ENCODE measurements at places on chromosomes 3 and 15.

- DNase-seq, result no peak
Observed at GRCh38 chr3:168858327-168858726, 762.6 kb upstream of the GOLIM4 start.

- DNase-seq, result no peak
Observed at GRCh38 chr15:43969802-43970375, 143.1 kb downstream of the WDR76 start.

GRCh38 chr3:11691767-11692531 lies 48.2 kb upstream of the VGLL4 start:
- DNase-seq, result no peak

- no peak for DNase-seq
Observed at GRCh38 chr15:100008258-100008657, 275.0 kb upstream of the LYSMD4 start.

GRCh38 chr3:42263354-42264346 lies 2.3 kb downstream of the CCK start:
- no peak for DNase-seq

GRCh38 chr15:68991723-68992122 lies 22.8 kb upstream of the NOX5 start:
- DNase-seq, result peak; percentile 59

DNA sequence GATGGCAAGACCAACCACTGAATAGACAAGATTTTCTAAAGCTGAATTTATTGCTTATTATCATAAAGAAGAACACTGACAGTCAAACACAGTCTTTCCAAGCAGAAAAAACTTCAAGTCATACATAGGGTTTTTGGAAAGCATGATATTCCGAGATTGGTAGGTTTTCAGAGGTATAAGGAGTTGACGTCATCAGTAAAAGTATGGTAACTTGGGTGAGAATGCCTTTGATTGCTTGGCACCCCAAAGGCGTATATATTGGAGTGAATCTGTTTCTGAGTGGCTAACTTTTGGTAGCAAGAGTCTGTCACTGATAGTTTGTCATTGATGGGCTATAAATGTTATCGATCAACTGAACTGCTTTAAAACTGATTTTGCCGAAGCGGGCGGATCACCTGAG lies 227.9 kb upstream of the CNTN4 start:
- DNase-seq, result no peak

GRCh38 chr3:110929816-110930215 lies 141.8 kb upstream of the NECTIN3 start:
- peak; percentile 62 for DNase-seq

GRCh38 chr3:17138246-17139039 lies 253.7 kb downstream of the PLCL2 start:
- DNase-seq, result no peak

GRCh38 chr3:45105855-45106671 lies 40.1 kb downstream of the CDCP1 start:
- peak; percentile 89 for DNase-seq

GRCh38 chr15:66768987-66769386 lies 67.0 kb downstream of the SMAD6 start:
- DNase-seq, result no peak

DNA sequence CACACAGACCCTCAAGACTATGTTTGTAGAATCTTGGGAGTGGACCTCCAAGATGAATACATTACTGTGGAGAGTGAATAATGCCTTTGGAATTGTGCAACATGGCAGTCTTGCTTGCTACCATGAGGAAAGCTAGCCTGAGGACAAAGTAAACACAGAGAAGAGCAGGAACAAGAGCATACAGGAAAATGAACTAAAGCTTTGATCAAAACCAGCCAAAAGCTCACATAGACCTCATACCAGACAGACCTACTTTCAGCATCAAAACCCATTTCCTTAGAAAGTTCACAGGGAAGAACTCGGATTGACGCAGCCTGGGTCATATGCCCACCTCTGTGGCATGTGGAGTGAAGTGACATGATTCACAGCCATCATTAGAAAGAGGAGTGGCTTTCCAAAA lies 3.3 kb upstream of the RAB8B start:
- peak; percentile 84 for DNase-seq

DNA sequence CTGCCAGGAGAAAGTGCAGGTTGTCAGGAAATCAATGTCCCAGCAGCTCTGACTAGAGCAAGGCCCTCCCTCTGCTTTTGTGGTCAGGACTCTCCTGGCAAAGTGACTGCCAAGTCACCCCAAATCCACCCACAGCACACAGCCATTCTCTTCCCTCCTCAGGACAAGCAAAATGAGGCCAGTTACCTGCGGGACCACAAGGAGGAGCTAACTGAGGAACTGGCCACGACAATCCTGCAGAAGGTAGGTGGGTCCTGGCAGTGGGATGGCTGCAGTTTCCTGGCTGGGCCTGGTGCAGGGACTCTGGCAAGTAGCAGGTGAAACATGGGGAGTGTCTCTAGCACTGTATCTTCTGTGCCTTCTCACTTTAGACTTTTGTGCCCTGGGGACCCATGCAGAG lies 142.5 kb upstream of the EIF1B start:
- DNase-seq, result no peak

- peak; percentile 14 for DNase-seq
Observed at GRCh38 chr3:186514296-186515002, 29.7 kb downstream of the CRYGS start.

- no peak for DNase-seq
Observed at GRCh38 chr3:54994111-54994513, 66.3 kb upstream of the LRTM1 start.

DNA sequence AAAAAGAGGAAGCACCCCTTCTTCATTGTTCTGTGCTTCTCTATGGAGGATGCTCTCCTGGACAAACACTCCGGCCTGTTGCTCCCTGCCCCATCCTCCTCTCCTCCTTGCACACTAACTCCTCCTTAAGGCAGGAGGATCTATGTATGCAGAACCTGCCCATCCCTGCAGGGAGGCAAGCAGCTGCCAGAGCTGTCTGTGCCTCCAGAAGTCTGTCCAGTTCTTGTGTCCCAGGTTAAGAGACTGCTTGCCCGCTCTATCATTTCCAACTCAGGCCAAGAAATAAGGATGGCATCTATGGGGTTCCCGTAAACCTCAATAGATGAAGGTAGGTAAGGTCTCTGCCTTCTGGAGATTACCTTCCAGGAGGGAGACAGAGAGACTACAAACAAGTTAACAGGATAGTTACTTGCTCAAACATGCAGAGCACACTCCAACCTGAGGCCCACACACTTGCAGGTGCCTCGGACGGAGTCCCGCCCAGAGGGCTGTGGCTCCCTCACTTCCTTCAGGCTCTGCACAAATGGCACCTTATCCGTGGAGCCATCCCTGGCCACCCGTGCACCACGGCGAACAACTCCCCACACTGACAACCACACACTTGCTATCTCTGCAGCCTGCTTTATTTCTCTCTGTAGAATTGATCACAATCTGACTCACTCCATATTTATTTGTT lies 6.9 kb downstream of the XXYLT1 start:
- no peak for DNase-seq

DNA sequence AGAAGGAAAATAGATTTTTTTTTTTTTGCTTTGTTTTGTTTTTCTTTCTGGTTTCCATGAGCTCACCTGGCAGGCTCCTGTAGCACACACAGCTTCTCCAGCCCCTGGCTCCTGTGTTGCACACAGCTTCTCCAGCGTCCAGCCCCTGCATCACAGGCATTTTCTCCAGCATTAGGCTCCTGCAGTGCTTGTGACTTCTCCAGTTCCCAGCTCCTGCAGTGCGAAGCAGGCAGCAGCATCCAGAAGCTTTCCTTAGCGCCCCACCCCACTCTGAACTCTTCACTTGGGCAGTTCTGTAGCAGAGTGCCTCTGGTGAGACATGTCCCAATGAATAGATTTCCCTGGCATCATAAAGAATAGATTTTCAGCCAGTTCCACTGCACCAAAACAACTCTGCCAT lies 5.5 kb upstream of the CCDC39 start:
- DNase-seq, result no peak

DNA sequence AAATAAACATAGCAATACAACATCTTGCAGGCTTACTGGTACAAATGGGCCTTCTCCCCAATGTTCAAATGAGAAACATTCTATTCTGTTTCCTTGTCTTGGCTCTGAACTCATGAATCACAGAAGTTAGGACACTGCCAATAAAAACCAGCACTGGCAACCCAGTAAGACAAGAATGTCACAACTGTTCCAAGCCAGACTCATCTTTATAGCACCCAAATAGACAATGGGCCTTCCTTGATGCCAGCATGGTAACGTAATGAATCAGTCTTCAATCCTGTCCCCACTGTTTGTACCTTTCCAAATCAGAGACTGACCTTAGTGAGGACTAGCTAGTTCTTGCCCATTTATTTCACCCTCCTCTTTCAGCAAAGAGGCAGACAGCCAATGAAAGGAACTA lies 14.1 kb upstream of the RPS17 start:
- no peak for DNase-seq

- DNase-seq, result no peak
Observed at GRCh38 chr3:3800685-3801493, 1.7 kb downstream of the LRRN1 start.

DNA sequence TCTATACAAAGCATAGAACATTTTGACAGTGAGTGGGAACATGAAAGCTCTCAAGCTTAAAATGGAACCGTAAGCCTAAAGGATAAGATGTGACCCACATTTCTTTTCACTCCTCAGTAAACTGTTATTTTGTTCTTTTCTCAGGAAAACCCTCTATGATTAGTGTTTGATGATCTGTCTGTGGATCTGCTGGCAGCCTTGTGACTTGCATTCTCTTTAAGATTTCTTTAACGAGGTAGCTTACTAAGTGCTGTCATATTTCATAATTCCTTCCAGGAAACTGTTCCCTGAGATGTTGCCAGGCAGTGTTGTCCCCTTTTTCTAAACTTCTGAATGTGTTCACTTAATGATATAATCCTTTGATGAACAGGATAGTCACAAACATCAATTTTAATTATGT lies 167.6 kb downstream of the PYDC2 start:
- no peak for DNase-seq

- peak; percentile 31 for DNase-seq
Observed at GRCh38 chr3:155979746-155980145, 109.3 kb downstream of the GMPS start.

DNA sequence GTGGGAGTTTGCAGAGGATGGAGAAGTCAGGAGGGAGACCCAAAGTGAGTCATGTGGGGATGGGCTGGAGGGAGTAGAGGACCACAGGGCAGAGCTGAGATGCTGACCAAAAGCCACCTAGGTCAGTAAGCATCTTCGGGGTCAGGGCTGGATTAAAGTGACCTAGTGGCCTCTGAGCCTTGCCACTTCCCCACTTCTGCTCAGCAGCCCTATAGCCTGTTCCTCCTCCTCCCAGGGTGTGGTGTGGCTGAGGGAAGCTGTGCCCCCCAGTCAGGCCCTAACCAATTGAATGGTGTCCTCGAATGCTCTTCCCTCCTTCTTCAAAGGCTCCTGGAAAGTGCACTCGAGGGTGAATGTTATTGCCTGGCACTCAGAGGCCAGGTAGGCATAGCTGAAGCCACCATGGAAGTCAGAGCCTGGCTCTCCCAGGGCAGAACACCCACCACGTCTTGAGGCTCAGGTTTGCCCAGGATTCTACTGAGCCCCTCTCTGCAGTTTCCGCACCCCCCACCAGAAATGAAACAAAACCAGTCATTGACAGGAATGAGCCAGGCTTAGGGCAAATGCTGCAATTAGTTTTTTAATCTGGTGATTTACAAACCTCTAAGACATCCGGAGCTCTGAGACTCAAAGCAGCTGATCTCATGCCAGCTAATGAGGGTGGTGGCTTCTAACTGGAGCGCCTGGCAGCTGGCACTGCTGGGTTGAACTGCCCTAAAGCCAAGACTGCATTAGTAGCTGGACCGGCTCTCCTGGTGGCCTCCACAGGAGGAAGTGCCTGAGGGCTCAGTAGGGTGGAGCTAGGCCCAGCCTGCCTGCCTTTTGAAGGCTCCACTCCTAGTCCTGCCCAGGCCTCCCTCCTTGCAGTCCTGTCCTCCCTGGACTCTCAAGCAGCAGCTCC lies 26.0 kb upstream of the VIPR1 start:
- DNase-seq, result no peak

DNA sequence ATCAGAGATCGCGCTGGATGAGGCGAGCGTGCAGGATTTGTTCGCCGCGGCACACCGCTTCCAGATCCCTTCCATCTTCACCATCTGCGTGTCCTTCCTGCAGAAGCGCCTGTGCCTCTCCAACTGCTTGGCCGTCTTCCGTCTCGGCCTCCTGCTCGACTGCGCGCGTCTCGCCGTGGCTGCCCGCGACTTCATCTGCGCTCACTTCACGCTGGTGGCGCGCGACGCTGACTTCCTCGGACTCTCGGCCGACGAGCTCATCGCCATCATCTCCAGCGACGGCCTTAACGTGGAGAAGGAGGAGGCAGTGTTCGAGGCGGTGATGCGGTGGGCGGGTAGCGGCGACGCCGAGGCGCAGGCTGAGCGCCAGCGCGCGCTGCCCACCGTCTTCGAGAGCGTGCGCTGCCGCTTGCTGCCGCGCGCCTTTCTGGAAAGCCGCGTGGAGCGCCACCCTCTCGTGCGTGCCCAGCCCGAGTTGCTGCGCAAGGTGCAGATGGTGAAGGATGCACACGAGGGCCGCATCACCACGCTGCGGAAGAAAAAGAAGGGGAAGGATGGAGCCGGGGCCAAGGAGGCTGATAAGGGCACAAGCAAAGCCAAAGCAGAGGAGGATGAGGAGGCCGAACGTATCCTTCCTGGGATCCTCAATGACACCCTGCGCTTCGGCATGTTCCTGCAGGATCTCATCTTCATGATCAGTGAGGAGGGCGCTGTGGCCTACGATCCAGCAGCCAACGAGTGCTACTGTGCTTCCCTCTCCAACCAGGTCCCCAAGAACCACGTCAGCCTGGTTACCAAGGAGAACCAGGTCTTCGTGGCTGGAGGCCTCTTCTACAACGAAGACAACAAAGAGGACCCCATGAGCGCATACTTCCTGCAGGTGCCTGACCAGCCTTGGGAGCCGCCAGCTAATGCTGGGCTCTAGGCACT lies 819 bp downstream of the KLHL40 start:
- no peak for DNase-seq

- DNase-seq, result peak; percentile 15
Observed at GRCh38 chr3:60809857-60810610, 441.2 kb downstream of the FHIT start.

- peak; percentile 60 for DNase-seq
Observed at GRCh38 chr15:64251121-64251520, 88.3 kb upstream of the PPIB start.

DNA sequence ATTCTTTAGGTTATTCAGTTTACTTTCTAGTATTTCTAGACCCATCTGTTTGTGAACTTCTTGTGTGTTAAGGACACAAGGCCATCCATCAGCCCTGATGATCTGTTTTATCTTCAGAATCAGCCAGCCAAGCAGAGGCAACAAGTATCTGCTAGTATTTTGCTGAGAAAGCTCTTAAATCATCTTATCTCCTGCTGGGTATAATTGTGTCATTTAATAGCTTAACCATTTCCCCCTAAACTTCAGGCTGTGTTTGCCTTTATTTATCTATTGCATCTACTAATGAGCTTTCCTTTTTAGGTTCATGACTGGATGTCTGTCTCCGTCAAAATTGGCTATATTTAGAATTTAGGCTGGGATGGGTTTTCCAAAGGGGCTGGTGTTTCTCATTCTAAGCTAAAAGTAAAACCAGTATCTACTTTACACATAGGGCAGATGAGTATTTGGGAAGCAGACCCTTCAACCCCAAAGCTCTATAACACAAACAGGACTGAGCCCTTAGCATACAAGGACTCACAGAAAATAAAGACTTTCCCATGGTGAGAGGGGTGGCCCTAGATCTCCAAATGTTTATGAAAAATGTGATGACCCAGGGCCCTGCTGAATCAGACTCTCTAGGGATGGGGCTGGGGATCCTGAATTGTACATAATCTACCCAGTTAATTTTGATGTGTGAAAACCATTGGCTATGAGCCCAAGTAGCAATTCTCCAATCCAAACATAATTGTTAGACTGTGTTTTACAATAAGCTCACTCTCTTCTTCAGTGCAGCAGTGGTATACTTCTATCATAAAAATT lies 65.3 kb upstream of the PSMD6 start:
- DNase-seq, result no peak
